ENCODE measurements at places on chromosomes 4 and X.

DNA sequence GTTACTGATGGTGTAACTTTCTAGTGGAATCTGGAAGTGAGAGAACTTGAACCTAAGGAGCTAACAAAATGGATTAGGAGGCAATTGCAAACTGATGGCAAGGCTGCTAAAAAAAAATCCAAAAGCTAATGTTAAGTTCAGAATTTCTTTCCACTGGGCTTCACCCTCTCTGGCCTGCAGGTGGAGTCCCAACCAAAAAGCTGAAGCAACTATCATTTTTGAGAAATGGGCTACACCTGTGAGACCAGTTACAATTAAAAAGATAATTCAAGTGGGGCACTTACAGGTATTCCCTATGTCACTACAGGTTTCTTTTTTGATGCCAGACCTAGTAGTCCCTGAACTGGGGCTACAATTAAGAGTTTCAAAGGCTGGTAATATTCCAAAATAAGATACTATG, 142.1 kb upstream of the FTHL17 start:
- DNase-seq: peak; percentile 20

DNA sequence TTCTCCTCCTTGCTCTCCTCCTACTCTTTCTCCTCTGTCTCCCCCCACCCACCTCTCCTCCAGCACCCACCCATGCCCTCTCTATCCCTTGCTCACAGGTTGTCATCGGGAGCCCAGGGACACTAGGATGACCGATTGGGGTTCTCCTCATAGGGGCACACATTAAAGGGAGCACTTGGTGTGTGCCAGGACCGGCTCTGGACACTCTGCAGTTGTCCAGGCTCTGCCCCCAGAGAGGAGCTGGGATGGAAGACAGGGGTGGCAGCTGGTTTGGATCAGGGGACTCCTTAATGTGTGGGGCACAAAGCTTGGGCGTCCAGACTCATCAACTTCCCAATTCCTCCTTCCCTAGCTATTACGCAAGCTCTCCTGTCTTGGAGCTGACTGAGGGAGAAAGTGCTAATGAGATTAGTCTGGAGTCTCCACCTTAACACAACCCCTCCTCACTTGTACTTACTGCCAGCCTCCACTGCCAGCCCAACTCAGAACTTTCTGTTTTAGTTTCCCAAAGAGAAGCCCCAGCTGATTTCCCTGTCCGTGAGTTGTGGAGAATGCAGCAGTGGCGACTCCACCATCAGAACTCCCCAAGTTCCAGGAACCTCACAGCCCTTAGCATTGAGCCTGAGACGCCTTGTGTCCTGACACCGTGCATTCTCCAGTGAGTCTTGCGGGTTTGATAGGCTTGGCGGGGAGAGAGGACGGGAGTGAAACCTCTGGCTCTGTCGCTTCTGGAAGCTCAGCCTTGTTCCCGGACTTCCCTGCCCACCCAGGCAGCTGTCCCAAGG, 52.2 kb downstream of the CXorf49B start:
- DNase-seq: no peak

- peak; percentile 3 for DNase-seq
Observed at GRCh38 chr4:40552536-40552935, 77.1 kb downstream of the RBM47 start.

- no peak for DNase-seq
Observed at GRCh38 chr4:3241898-3242524, 6.9 kb upstream of the MSANTD1 start.

DNA sequence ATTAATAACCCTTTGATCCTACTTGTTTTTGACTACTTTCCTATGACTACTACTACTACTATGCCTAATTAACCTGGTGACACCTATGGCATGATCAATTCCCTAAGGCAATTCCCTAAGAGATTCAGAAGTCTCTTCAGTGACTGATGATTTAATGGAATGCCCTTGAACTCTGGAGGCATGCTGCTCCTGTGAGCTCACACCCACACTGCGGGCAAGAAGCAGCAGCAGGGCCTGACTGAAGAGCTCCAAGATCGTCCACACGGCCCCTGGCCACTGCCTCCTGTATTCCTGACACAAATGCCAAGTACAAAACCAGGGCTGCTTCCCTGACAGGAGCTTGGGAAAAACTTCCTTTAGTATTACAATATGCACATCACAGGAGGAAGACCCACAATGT, 74.2 kb upstream of the STS start:
- no peak for DNase-seq

GRCh38 chrX:31653422-31653821, 581.6 kb upstream of the FTHL17 start:
- no peak for DNase-seq

DNA sequence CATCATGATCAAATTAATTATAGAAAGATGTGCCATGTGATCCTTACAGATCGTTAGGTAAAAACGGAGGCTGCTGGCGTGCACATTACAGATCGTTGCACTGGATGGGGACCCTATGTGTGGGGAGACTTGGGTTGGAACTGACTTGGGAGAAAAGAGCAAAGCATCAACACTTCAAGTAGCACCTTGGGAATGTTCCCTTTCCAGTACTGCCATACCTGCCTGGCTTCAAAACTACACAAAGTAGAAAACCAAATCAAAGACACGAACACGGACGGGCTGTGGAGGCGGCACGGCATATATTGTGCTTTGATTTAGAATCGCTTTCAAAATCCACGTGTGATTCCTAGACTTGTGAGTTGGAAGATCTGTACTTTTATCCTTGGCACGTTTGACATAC, 898 bp downstream of the CMC4 start:
- no peak for DNase-seq

DNA sequence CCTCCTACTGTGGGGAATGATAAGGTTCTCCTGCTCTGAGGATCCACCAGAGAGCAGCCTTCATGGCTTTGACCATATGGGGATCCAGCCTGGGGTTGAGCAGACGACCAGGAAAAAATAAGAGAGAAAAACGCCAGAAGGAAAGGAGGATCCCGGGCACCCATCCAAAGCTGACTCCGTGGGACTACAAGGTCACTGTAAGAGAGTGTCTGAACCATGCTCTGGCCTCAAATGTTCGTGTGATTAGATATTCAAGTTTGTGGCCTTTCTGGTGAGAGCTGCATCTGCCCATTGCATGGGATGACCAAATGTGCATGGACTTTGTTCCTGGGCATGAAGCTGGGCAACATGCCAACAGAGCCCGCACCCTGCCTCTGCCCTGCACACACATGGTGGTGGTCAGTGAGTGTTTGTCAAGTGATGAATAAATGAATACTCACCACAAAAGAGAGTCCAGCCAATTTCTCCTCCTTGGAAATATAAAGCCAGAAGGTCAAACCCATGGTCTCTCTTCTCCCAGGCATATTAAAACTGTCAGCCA, 346.0 kb upstream of the GATB start:
- DNase-seq: no peak

DNA sequence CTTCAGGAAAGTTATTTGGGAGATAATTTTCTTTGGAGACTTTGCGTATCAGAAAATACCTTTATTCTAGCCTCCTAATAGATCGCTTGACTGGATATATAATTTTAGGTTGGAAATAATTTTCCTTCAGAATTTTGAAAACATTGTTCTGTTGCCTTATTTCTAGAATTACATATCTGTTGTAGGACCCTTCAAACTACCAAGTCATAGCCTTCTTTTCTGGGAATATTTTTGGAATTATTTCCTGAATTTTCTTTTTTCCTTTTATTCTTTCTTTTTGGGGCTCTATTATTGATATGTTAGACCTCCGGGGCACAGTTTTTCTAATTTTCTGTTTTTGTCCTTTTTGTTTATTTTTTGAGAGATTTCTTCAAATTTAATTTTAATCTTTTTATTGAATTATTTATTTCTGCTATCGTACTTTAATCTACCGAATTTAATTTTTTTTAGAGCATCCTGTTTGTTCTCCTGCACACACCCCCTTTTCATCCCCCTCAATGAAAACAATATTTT, 100.5 kb downstream of the KDM6A start:
- DNase-seq: no peak

- DNase-seq: no peak
Observed at GRCh38 chrX:11363069-11363594, 69.9 kb downstream of the AMELX start.

DNA sequence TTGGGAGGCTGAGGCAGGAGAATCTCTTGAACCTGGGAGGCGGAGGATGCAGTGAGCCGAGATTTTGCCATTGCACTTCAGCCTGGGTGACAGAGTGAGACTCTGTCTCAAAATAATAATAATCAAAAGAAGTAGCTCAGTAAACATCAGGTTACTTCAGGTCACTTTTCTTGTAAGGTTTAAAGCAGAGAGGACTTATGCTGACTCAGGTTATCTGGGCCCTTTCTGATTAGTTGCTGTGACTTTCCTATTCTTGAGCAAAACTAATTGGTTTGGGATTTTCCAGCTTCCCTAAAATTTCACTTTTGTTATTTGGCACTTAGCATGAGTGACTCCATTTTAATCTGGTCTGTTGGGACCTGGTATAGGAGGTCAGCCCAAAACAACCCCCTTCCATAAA, 812.9 kb downstream of the NLGN4X start:
- DNase-seq: no peak

GRCh38 chr4:37451656-37452055, 207.1 kb downstream of the NWD2 start:
- no peak for DNase-seq

GRCh38 chr4:138003248-138003647, 238.9 kb downstream of the SLC7A11 start:
- no peak for DNase-seq

DNA sequence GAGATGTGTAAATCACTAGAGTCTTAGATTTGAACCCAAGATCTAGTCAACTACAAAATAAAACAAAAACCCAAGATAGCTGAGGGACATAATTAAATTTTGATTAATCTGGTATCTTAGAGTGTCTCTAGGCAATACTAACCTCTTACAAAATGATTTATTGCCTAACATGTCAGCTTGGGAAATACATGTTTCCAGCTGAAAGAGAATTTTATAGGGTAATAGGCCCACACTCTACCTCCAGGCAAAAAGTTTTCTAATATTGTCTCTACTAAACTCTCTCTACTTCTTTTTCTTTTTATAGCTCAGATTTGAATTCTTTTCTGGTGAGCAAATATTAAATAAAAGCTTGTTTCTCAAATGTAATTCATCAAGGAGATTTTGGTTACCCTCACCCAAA, 263.2 kb downstream of the IL15 start:
- DNase-seq: no peak

DNA sequence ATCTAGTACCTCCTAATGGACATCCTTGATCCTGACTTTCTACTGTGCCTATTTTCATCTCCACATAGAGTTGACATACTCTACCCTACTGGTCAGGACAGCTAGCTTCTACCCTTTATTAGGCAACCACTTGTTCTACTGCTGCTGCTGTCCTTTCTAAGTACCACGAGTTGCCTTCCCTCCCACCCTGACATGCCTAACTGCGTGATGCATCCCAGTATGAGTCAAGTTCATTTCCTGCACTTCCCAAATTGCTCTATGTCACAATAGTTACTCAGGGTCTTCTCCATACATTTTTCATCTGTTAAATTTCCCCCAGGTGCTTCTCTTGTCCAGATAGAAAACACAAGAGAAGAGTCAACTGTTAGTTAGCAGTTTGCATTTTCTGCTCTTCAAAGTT, 133.4 kb downstream of the TBC1D19 start:
- peak; percentile 28 for DNase-seq

GRCh38 chrX:151902813-151903591, 9.7 kb upstream of the MAGEA4 start:
- DNase-seq: peak; percentile 68

DNA sequence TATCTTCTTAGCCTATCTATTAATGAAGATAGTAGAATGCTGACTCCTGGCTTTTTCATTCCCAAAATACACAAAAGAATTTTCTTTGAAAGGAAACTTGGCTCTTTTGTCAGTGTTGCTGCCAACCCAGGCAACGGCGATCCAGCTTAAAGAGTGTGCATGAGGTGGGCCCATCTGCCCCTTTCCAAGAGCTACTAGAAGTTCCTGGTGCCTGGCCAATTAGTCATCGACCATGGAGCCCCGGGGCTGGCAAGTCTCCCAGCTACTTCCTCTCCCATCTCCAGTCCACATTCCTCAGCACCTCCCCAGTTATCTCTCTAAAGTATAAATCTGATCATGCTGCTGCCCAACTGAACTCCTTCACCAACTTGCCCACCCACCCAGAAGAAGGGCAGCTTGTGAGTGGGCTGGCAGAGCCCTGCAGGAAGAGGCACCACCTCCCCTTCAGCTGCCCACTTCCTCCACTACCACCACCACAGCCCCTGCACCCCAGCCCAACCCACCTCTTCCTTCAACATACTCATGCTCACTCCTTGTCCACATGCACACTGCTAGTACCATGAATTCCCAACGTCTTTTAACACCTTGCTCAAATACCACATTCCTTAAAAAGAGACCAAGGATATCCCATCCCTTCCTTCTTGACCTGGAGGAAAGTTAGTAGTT, 158.2 kb upstream of the MAP3K15 start:
- DNase-seq: peak; percentile 67

GRCh38 chrX:15664487-15665444, at the start of gene CLTRN:
Gene CLTRN (minus strand): TSS chrX:15664805. CDS start chrX:15664775, 30 bp downstream.
- DNase-seq: no peak

GRCh38 chr4:16271411-16271810, 45.1 kb upstream of the TAPT1 start:
- no peak for DNase-seq

- DNase-seq: no peak
Observed at GRCh38 chrX:140502491-140503237, 2.2 kb downstream of the SOX3 start.

GRCh38 chrX:110055616-110056015, 52.7 kb downstream of the TMEM164 start:
- DNase-seq: no peak

DNA sequence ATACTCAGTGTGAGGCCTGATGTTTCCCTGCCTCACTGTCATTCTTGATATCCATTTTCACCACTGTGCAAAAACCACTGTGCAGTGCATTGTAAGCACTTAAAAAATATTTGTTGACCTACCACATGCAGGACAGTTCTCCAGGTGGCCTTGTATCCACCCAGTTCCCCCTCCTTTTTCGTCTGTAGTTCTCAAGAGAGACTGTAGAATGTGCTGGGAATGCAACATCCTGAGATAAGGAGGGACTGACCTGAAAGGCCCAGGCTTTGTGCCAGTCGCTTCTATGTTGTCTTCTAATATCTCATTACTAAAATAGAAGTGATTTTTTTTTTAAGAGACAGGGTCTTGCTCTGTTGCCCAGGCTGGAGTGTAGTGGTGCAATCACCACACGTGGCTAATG, 21.7 kb upstream of the PAQR3 start:
- DNase-seq: no peak

- DNase-seq: no peak
Observed at GRCh38 chrX:112197840-112198239, 115.3 kb upstream of the TRPC5 start.

DNA sequence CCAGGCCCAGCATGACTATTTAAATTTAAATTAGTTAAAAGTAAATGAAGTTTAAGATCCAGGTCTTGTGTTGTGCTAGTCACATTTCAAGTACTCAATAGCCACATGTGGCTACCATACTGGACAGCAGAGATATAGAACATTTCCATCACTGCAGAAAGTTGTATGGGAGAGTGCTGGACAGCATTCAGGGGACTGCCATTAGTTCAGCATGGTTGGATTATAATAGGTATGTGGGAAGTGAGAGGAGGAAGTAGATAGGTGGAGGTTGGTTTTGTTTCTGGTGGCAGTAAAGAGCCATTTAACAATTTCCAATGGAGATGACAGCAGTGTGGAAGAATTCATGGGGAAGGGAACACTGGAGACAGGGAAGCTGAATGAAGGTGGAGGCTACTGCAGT, 42.1 kb downstream of the ERVMER34-1 start:
- no peak for DNase-seq

- no peak for DNase-seq
Observed at GRCh38 chr4:168101026-168101425, 8.7 kb downstream of the ANXA10 start.

All from RWPE1 (cell line).